T follicular helper cell (primary cell): ENCODE measurements at places on chromosomes 7 and 10.

- no peak for DNase-seq
Observed at GRCh38 chr7:108014215-108014614, 11.3 kb upstream of the LAMB1 start.

GRCh38 chr7:90850471-90850870 is 254.3 kb downstream of the CDK14 start:
- no peak for DNase-seq

DNA sequence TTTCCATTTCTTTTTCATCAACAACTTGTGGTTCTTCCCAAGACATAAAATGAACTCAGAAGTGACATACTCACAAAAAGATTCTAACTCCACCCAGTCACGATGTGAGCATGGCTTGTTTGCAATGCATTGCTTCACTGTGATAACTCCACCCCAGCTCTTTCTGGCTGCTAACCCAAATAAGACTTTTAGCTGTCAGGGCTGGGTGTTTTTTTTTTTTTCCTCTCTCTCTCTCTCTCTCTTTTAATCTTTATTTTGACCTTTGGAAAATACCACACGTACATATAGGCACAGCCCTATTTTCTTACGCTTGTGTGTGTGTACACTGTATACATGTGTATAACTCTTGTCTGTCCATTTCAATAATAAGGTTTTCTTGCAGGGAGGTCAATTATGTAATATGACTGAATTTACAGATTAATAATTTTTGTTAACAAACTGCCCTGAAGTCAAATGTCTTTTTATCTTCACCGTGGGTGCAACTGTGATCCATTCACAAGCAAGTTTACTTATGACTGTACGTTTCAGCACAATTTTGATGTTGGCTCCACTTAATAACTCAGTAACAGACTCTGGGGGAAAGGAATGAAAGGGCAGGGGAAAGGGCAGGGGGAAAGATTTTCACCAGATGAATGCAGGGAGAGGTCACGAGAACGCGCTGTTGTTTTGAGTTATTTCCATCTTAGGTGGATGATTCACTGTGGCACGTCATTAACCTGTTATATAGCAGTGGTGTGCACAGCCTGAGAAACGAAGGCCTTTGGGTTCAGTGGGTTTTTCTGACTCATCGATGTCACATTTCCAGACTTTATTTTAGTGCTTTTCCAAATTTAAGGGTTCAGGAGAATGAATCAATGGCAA is 49.1 kb downstream of the APBB1IP start:
- DNase-seq: peak; percentile 68

- no peak for DNase-seq
Observed at GRCh38 chr10:70462349-70462984, 16.1 kb upstream of the PALD1 start.

DNA sequence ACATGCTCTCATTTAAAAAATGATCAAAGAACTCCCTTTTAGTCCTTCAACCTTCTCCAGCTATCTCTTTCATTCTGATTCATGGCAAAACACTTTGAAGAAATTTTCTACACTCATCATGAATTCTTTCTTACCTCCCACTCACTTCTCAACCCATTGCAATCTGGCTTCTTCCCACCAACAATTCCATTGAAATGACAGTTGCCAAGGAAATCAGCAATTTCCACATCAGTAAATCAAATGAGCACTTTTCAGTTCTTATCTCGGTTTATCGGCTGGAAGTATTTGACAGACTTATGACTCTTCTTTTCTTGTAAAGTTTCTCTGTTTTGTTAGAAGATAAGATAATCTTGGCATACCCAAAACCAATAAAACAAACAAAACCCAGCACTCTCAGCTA is 99.1 kb upstream of the CACNA2D1 start:
- no peak for DNase-seq

- DNase-seq: no peak
Observed at GRCh38 chr10:86945361-86946212, 11.8 kb downstream of the MMRN2 start.

GRCh38 chr10:35058134-35058533 is 32.0 kb downstream of the CUL2 start:
- no peak for DNase-seq

GRCh38 chr7:27116962-27117886 is 13.3 kb downstream of the HOXA4 start:
- no peak for DNase-seq

- DNase-seq: no peak
Observed at GRCh38 chr7:149883452-149883861, 9.7 kb downstream of the ATP6V0E2 start.

DNA sequence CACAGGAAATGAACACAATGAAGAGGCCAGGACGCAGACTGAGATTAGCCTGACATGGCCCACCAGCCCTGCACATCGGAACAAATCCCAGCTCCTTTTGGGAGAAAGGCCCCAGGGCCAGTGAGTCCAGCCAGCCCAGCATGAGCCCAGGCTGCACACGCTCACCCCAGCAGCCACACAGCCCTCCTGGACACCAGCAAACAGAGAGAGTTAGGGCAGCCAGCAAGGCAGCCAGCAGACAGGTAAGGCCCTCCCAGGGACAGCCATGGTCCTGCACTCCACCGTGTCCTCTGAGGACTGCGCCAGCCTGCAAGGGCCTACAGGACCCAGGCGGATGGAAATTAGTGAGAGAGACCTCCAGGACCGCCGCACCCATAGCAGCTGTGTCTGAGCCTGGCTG is 8.1 kb upstream of the GRID1 start:
- DNase-seq: no peak

DNA sequence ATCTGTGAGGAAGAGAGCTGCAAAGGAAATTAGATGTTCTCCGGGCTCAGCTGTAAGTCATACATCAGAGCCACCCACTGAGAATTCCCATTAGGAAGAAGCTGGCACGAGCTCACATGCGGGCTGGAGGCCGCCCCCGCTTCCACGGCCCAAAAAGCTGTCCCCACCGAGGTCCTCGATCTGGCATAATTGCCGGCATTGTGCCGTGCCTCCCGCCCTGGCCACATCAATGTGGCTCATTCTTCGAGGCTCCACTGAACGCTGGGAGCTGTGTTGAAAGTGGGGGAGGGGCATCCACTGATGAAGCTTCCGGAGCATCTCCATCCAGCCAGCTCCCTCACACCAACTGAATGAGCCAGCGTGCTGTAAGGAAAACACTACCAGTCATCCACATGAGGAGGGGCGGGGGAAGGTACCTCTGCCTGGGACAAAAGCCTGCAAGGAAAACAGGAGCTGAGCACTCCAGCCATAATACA is 173.1 kb downstream of the PTPRN2 start:
- DNase-seq: no peak
